NCI-H1105 (cell line): ENCODE measurements at places on chromosomes 3 and 15.
A peak's percentile ranks its signal among the peaks of the same experiment; 100 is the strongest.

DNA sequence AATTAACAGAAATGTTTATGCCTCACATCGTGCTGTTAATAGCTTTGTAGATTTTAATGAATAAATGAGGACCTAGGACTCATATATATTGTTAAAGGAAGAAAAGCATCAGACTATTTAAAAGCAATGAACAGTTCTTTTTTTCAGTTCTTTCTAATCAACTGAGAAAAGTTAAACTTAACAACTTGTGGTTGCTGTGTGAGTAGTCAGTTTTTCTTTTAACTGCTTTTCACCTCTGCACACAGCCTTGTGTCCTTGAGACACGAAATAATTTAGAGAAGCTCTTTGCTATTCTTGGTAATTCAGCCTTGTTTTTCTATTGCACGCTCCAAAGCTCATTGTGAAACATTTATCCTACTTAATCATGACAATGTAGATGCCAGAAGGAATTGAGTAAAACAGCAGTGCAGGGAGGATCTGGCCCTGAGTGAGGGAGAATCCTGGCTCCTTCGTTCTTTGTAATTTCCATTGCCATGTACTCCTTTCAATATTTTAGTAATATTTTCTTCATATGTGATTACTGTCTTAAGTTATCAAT lies 499.0 kb downstream of the PYDC2 start:
- no peak for DNase-seq

DNA sequence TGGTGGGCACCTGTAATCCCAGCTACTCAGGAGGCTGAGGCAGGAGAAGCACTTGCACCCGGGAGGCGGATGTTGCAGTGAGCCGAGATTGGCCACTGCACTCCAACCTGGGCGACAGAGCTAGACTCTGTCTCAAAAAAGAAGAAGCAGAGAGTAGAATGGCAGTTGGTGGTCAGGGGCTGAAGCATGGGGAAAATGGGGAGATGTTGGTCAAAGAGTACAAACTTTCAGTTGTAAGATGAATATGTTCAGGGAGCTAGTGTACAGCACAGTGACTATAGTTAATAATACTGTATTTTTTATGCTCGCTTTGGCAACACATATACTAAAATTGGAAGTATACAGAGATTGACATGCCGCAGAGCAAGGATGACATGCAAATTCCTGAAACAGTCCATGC lies 41.5 kb downstream of the PCNP start:
- DNase-seq: no peak

DNA sequence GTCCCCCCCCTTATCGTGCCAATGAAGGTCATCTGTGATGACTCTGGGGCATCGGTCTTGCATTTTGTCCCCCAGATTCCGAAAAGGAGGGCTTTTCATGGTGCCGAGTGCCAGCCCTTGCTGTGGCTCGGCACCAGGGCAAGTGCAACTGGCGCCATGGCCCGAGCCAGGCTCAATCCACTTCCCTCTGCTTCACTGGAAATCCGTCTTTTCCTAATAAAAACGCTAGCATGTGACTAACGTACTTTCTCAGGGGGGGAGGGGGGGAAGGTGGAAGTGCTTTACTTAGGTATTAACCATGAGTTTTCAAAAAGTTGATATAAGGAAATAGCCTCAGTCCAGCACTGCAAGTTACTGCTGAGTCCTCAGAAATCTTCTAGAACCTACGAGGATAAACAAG lies 20.5 kb downstream of the TRPM1 start:
- no peak for DNase-seq

DNA sequence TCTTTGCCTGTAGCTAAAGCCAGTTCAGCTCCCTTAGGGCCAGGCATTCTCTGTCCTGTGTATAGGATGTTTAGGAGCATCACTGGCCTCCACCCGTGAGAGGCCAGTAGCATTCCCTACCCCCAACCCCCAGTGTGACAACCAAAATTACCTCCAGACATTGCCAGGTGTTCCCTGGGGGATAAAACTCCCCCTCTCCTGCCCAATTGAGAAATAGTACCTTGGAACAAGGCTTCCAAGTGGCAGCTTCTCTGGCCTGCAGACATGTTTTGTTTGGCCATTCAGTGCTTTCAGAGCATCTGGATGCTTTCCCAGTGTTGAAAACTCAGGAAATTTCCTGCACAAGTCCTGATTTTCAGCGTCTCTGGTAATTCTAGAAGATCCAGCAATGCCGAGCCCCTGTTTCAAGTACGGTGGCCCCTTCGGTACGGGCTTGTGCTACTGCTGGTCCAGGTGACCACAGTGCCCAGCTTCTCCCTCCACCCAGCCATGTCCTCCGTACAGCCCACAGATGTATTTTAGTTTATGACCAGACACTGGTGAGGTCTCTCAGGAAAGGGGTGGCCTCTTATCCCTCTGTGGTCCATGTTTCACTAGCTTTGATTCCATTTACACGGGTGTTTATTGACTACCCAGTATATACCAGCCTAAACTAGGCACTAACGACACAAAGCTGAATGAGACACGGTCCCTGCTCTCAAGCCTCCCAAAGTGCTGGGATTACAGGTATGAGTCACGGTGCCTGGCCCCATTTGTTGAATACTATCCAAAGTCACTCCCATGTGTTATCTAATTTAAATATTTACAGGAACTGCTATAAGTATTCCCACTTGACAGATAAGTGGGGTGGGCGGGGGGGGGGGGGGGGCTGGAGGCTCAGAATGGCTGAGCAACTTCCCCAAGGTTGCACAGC lies 125.4 kb upstream of the RAD18 start:
- DNase-seq: no peak

GRCh38 chr3:72332689-72333088 lies 515.6 kb downstream of the SHQ1 start:
- no peak for DNase-seq

DNA sequence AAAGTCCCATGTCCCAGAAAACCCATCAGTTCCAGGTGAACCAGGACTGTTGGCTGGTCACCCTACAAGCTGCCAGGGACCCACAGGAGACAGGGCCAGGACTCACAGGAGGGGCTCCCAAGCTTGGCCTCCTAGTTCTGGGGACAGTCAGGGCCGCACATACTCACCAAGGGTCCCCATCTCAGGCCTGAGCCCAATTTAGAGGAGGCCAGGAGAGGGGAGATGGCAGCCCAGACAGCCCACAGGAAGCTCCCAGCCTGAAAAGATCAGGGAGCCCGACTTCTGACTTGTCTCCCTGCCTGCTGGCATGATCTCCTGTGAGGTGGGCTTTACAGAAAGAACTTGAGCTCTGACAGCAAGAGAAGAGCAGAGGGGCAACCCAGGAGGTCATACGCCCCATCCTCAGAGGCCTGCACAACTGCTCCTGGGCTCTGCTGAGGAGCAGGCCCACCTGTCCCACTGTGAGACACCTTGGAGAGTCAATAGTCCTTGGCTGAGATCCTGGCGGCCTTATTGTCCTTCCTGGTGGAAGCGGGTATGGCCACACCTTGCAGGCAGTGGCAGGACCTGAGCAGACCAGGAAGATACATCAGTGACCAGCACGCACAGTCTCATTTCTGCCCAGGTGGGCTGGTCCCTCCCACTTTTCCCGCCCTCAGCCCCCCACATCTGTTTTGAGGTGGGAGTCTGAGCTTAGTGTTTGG lies 2.5 kb upstream of the ISLR start:
- DNase-seq: no peak

GRCh38 chr15:70286113-70286806 lies 188.5 kb upstream of the TLE3 start:
- DNase-seq: peak; percentile 21

DNA sequence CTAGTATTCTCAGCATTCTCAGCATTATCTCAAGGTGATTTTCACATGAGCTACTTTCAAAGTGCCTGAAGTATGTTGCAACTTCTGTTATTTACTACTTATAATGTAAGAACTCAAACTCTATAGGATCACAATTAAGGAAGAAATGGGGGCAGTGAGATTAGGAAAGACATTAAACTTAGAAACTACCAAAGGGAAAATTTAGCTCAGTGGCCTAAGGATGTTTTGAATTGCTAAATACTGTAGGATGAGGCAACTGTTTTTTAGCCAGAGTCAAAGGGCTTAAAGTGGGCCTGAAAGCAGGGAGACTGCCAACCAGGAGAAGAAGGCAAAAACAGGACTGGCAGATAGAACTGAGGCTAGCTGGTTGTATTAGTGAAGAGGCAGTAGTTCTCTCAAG lies 55.5 kb upstream of the MBNL1 start:
- no peak for DNase-seq

DNA sequence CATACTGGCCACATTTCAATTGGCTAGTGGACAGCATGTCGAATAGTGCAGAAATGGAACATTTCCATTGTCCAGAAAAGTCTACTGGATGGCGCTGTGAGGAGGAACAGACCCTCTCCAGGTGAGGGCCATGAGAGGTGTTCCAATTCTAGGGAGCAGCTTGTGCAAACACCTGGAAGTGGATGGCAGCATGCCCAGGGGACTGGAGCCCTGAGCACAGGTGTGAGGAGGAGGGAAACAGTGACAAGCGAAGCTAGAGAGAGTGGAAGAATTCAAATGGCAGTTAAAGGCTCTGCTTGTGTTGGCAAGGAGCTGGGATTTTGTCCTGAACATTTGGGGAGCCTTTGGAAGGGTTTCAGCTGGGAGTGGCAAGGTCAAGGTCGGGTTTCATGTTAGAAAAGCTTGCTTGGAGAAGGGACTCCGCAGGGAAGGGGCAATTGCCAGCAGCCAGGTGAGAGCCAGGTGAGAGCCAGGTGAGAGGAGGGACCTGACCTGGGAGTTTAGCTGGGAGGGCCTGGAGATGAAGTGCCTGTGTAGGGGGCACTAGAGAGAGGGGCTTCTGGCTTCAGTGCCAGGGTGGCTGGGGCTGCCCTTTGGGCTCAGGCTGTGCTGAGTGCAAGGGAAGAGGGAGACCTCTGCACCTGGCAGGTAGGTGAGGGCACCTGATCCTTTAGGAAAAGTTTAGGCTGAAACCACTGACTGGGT lies 93.8 kb downstream of the LINGO1 start:
- DNase-seq: peak; percentile 81

DNA sequence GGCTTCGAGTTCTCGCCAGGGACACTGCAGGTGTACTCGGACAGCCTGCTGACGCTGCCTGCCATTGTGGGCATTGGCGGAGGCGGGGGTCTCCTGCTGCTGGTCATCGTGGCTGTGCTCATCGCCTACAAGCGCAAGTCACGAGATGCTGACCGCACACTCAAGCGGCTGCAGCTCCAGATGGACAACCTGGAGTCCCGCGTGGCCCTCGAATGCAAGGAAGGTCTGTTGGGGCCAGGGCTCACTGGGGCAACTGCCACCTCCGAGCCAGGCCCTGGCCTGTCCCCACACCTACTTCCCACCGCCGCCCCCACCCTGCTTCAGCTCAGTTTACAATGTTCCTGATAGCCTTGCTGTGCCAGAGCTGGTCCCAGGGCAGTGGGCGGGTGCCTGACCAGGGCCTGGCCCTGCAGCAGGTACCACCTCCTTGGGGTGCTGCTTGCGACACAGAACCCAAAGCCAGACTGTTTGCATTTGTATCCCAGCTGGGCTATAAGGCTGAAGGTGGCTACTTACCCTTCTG lies 35.5 kb downstream of the PLXNA1 start:
- DNase-seq: no peak

GRCh38 chr15:78800189-78800588 lies 11.1 kb downstream of the ADAMTS7 start:
- DNase-seq: no peak

GRCh38 chr3:78506581-78507195 lies 1261.1 kb downstream of the ROBO1 start:
- no peak for DNase-seq

DNA sequence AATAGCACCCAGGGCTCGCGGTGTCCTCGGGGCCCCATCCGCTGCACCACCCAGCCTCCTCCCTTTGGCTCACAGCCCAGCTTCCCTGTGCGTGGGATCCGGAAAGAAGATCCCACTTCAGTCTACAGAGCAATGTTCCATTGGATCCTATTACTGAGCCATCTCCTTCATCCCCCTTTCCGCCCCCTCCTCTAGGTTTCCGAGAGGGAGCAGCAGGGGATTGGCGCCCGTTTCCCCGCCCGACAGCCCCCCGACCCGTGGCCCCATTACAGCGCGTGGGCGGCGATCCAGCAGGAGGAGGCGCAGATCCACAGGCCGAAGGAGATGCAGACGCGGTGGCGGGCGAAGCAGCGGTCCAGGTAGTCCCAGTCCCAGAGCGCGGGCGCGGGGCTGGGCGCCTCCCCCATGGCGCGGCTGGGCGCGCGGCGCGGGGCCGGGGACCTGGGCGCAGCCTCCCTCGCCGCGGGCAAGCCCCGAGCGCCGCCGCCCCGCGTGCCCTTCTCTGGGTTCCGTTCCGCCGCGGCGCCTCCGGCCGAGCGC lies 340 bp downstream of the TMEM44 start:
- peak; percentile 75 for DNase-seq

GRCh38 chr15:35753486-35753885 lies 207.5 kb upstream of the DPH6 start:
- DNase-seq: no peak

GRCh38 chr3:72748659-72749058 lies 99.6 kb downstream of the SHQ1 start:
- DNase-seq: no peak

- DNase-seq: peak; percentile 99
Measured at GRCh38 chr3:186097663-186098451, 11.0 kb downstream of the ETV5 start.

DNA sequence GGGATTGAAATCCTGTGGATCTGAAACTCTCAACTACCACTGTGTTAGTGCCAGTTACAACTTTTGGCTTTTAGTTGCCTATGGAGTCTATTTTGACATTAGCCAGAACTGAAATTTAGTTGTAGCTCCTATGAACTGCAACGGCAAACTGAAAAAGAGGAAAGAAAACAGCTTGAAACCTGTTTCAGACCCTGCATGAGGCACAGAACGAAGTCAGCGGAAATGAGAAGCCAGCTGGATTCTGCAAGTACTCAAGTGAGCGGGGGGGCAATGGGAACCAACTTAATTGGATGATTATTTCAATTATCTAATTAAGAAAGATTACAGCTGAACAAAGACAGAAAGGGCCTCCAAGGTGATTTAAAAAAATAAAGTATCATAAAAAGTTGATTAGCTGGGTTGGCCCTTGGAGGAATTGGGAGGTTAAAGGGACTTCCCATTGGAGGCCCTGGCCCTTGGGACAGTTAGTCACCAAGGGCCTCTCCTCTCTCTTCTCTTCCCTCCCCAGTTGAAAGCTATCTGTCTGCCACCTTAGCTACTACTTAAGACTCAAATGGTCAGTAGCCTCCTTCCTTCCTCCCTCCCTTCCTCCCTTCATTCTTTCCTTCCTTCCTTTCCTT lies 352.1 kb downstream of the SHQ1 start:
- no peak for DNase-seq

DNA sequence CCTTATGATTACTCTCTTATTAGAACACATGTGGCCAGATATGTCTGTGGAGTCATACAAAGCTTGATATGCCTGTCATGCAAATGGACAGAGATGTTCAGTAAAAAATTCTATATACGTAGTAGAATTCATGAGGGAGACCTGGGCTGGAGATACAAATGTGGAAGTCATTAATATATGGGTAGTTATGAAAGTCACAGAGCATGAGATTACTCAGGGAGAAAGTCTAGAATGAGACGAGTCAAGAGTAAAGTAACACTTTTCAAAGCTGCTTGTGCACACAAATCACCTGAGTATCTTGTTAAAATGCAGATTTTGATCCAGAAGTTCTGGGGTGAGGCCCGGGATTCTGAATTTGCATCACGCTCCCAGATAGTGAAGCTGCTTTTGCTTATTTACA lies 28.4 kb downstream of the OXSM start:
- no peak for DNase-seq

GRCh38 chr3:115019900-115020299 lies 127.2 kb downstream of the ZBTB20 start:
- no peak for DNase-seq
